ENCODE measurements at places on chromosomes 5 and 9. TPM values are rescaled to one million over a fixed set of nuclear protein-coding genes. Genes with fewer than 3 reads are reported as not detected.

DNA sequence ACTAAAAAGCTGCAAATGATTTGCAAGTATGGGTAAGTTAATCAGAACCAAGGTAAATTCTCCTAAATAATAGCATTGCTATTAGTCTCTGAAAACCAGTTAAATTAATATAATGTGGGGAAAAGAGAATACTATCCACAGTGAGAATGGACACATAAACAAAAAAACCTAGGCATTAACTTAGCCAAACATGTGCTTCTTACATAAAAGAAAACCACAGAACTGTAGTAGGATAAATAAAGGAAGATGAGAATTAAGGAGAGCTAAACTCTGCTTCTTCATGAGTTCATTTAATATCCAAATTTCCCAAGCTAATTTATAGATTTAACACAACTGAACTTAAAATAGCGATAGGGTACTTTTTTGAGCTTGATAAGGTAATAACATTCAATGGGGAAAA, 31.8 kb downstream of the ABCA1 start:
- peaks cover 5% of the 10 kb centered on the region for H3K4me1 ChIP-seq
- DNase-seq = no peak
- H3K27me3 ChIP-seq = no peaks in the 10 kb centered on the region
- H3K4me3 ChIP-seq = no peak overlapping the region
- no peak overlapping the region for H3K27ac ChIP-seq

GRCh38 chr9:37963936-37964739, 60.2 kb upstream of the SLC25A51 start:
- peaks cover 55% of the 10 kb centered on the region for H3K4me1 ChIP-seq
- peak; percentile 52 for DNase-seq
- H3K36me3 ChIP-seq = no peaks in the 10 kb centered on the region
- H3K4me3 ChIP-seq = no peak overlapping the region
- peak overlapping the region; percentile 76 for H3K27ac ChIP-seq

- H3K4me1 ChIP-seq = peaks cover 15% of the 10 kb centered on the region
- no peak overlapping the region for H3K4me3 ChIP-seq
- no peaks in the 10 kb centered on the region for H3K36me3 ChIP-seq
- H3K27me3 ChIP-seq = no peaks in the 10 kb centered on the region
- no peak overlapping the region for H3K27ac ChIP-seq
Observed at GRCh38 chr9:108049671-108050494, 560.3 kb upstream of the KLF4 start.

Gene LHX3
- total RNA-seq = not detected

GRCh38 chr5:109247986-109248385, 161.8 kb downstream of the PJA2 start:
- DNase-seq = no peak
- no peaks in the 10 kb centered on the region for H3K36me3 ChIP-seq
- H3K27me3 ChIP-seq = no peaks in the 10 kb centered on the region
- H3K4me3 ChIP-seq = no peak overlapping the region
- H3K27ac ChIP-seq = no peak overlapping the region
- no peaks in the 10 kb centered on the region for H3K4me1 ChIP-seq

Gene ATG12
- total RNA-seq = 18.7 TPM
